ENCODE measurements at places on chromosomes 4 and X.

DNA sequence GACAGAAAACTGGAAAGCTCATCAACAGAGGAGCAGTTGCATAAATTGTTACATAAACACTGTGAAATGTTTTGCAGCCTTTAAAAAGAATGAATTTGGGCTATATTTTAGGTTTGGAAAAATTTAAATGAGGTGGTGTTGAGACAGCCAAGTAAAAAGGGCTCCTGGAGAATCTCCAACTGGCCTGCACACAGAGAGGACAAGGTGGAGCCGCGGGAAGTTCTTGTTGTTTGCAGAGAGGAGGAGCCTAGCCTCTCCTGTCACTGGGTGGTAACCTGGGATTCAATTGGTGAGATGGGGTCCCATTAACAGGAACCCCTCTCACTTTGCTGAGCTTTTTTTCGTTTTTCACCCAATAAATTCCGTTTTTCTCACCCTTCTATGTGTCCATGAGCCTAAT is 13.4 kb downstream of the GIMD1 start:
- DNase-seq: no peak

DNA sequence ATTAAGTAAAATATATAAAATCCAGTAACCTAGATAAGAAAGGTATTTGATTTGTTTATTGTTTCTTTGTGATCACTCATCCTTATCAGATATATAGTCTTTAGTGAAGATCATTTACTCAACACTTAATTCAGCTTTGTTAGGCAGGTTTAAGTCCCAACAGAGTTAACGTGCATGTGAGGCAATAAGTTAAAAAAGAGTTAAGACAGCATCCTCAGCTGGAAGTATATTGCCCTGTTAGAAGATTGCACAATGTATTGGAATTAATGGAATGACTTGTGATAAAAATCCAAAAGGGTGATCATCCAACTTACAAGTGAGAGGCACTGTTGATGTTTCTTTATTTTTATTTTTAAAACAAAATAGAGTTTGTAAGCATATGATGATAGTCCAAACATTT is 1162.1 kb downstream of the RAPGEF2 start:
- no peak for DNase-seq

DNA sequence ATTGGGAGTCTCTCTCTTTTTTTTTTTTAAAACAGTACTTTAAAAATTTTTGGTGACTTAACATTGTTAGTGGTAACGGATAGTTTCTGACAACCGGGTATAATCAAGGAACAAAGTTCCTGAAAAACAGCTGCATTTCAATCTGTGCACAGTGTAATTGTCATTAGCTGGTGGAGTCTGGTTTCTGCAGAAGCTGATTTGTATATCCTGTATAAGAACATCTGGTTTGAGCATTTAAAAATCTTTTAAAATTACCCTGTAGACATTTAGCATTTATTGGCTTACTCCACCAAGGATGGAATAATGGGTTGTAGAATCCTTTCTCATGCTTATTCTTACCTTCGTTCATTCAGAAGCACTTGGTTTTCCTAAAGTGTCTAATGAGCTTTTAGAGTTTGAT is 11.2 kb downstream of the JADE1 start:
- DNase-seq: no peak

DNA sequence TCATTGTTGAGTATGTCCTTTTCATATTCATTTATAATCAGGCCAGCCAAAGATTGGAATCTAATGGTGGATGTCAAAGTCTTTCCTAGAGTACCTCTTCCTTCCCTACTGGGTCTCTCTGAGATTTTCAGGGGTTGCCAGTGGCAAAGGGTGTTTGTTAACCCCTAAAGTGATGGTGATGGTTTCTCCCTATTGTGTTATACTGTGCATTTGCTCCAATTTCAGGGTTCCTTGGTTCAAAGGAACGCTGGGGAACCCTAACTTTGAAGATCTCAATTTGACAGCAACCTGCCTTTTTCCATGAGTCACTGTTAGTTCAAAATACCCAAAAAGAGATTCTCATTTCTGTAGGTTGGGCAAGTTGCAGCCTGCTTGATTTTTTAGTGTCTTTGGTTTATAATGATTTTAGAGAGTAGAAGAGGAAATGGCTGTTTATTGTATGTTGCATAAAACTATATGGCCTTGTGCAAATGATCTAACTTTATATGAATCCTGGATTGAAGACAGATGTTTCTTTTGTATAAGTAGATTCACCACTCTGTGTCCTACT is 23.0 kb downstream of the GAB1 start:
- DNase-seq: no peak

DNA sequence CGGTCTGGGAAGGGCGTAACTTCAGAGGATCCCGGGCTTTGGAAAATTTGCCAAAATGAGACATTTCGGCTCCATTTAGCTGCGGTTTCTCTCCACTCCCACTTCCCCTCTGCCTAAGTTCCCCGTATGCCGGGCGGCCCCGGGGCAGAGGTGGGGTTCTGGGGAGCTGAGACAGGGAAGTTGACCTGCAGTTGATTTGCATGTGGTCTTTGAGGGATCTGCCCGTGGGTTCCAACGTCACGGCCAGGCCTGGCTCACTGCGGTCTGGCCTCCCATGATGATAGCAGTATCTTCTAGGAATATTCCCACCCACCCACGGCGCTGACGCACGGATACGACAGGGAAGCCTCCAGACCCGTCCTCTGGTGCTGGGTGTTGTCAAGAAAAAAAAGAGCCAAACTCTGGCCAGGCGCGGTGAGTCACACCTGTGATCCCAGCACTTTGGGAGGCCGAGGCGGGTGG is 27.3 kb upstream of the CRLF2 start:
- DNase-seq: no peak

Data from Jurkat, Clone E6-1 (cell line).